ENCODE measurements at places on chromosomes 2 and 18.

- DNase-seq = no peak
Measured at GRCh38 chr18:41906528-41907146, 48.4 kb upstream of the PIK3C3 start.

DNA sequence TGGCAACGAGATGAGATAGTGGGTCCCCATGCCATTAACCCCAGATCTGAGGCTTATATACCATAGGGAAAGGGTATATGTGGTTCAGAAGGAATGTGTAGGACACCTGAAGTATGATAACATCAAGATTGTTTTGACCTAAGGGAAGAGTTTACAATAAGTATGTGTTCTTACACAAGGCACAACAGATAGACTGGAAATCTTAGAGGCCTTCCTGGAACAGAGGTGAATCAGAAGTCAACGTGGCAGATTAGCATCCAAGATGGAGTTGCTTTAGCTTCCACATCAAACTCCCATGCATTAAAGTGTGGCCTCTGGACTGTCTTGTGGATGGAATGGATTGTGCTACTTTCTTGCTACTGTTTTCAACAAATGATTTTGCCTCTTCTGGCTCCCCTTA lies 116.6 kb upstream of the NT5C1B start:
- no peak for DNase-seq

DNA sequence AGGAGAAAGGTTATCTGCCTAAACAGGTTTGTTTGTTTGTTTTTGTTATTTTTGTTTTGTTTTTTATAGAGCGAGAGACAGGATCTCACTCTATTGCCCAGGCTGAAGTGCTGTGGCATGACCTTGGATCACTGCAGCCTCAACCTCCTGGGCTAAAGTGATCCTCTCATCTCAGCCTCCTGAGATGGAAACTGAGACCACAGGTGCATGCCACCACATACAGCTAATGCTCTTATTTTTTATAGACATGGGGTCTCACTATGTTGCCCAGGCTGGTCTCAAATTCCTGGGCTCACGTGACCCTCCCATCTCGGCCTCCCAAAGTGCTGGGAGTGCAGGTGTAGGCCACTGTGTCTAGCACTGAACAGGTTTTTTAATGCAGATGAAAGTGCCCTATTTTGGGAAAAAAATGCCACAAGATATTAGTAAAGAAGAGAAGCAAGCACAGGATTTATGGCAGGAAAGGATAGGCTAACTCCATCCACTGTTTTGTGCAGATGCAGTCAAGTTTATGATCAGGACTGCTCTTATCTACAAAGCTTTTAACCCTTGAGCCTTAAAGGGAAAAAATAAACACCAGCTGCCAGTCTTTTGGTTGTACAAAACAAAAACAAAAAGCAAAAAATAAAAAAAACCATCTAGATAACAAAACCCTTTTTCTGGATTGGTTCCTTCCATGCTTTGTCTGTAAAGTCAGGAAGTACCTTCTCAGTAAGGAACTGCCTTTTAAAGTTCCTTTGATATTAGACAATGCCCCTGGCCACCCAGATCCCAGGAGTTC lies 29.4 kb downstream of the MAP4K3 start:
- no peak for DNase-seq

DNA sequence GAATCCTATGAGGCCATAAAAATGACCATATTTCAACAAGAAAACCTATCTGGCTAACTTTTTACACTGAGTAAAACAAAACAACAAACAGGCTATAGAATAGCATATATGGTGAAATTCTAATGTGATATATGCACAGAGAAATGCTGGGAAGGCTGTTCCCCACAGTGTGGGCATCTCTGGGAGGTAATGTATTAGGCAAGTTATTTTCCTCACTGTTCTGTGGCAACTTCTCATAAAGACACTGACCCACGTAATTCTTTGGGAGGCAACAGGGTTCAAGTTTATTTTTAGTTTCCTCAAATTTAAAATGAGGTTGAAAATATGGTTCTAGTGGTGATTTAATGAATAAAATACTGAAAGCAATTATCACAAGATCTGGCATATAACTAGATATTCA lies 46.7 kb downstream of the RNU4ATAC start:
- no peak for DNase-seq

DNA sequence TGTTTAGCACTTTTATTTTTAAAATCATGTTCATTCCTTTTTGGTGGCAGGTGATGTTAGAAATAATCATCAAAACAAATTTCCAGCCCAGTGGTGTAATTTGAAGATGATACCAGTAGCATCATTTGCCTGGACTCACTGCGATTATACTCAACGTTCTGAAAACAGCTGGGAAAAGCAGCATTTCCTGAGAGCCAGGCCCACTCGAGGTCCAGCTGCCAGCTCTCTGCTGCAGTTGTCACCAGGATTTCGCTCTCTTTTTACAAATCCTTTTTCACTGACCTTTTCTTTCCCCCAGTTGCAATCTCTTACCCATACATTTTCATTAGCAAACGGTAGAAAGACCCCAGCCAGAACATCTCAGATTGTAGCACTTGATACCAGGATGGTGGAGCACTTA lies 110.6 kb upstream of the LYPD1 start:
- DNase-seq = no peak

GRCh38 chr2:189406586-189407233 lies 34.6 kb upstream of the WDR75 start:
- DNase-seq = no peak

- no peak for DNase-seq
Measured at GRCh38 chr2:202034249-202035088, 814 bp downstream of the FZD7 start.

DNA sequence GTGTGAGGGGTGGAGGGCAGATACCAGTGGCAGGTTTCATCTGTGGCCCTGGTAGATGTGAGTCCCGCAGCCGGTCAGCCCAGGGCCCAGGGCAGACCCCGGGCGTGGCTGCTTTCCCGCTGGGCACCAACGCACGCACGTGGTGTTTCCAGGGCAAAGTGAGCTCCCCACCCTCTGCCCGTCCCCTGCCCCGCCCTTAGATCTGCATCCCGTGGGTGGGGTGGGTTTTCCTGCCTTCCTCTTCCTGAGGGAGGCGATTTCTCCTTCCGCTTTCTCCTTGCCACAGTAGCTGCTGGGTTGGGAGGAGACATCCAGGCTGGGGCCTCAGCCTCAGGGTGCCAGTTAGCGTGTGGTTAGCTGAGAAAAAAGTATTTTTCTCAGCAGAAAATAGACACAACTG lies 49.6 kb downstream of the ODC1 start:
- DNase-seq = no peak

DNA sequence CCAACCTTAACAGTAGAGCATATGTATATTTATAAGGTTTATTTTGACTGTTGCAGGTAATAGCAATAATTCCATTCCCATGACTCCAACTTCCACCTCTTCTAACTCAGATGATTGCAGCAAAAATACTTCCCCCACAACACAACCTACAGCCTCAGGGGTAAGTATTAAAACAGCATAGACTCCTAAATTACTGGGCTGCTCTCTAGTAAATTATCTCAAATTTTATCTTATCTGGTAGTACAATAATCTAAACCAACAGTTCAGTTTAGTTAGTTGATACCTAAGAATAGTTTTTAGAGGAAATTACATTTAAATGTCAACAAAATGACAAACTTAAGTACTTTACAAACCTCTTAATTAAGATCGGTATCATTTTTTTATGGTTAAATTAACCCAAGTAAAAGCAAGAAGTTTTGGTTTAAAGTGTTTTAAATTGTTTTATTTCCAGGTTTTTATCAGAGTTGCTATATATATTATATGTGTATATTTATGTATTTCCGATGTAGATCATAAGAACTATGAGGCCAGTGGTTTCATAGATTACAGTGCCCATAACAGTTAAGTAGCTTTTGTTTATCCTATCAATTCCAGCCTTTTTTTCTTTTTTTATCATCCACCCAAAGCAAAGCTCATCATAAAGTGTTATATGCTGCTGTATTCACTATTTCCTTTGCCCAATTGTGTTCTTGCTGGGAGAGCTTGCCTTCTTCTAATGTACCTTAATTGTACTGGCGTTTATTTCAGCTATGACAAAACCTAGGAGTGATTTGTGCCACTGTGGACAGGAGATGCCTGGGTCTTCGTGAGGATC lies 13.7 kb downstream of the GATA6 start:
- no peak for DNase-seq

GRCh38 chr18:51513517-51513916 lies 316.0 kb upstream of the MEX3C start:
- no peak for DNase-seq

GRCh38 chr2:198930170-198930569 lies 527.6 kb downstream of the SATB2 start:
- DNase-seq = no peak

DNA sequence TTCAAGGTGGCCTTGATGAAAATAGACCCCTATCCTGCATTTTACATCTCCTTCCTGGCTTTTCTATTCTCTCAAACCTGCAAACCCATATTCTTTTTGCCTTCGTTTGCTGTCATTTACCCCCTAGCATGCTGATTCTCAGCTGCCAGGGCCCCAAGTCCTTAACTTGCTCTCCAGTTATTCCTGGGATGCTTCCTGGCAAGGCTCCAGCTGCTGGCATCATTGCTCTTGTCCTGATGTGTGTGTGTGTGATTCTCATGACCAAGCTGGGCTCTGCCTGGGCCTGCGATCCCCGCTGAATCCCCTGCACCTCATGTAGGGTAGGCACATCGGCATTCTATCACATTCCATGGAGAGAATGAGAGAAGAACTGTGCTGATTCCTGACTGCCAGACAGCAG lies 11.9 kb downstream of the NPAS2 start:
- DNase-seq = no peak

- no peak for DNase-seq
Measured at GRCh38 chr18:79587226-79587741, 92.3 kb upstream of the CTDP1 start.

Data from activated T-helper 9 cell treated with anti-CD3 and anti-CD28 coated beads, Interleukin-2, amount 50 U/mL, for 16 hours (primary cell).